Central memory CD8-positive, alpha-beta T cell (primary cell): ENCODE measurements at places on chromosomes 4 and X.
A peak's percentile ranks its signal among the peaks of the same experiment; 100 is the strongest.

DNA sequence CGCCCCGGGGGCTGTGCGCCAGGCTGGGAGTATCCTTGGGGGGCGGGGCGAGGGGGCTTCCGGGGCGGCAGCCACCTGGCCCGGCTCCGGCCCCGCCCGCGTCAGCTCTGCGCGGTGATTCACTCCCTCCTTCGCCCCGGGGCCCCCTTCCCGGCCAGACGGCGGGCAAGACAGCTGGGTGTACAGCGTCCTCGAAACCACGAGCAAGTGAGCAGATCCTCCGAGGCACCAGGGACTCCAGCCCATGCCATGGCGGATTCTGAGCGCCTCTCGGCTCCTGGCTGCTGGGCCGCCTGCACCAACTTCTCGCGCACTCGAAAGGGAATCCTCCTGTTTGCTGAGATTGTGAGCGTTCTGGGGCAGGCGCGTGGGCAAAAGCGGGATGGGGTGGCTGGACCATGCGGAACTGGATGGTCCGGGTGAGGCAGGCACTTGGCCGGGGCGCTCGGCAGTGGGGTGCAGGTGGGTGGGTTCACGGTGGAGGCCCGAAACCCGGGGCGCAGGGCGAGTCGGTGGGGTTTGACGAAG, at the start of gene PLP2:
Gene PLP2, plus strand, starts transcription at position 147 of the 528 bp plus-strand sequence. Its CDS starts 103 bp downstream, at position 250.
- peak within 1 kb of the TSS; percentile 86 for H3K27ac ChIP-seq
- peak within 1 kb of the TSS; percentile 91 for H3K4me3 ChIP-seq
- no peak for DNase-seq
- peaks cover 15% of the 10 kb centered on the region for H3K36me3 ChIP-seq
- H3K4me1 ChIP-seq: peaks cover 25% of the 10 kb centered on the region

DNA sequence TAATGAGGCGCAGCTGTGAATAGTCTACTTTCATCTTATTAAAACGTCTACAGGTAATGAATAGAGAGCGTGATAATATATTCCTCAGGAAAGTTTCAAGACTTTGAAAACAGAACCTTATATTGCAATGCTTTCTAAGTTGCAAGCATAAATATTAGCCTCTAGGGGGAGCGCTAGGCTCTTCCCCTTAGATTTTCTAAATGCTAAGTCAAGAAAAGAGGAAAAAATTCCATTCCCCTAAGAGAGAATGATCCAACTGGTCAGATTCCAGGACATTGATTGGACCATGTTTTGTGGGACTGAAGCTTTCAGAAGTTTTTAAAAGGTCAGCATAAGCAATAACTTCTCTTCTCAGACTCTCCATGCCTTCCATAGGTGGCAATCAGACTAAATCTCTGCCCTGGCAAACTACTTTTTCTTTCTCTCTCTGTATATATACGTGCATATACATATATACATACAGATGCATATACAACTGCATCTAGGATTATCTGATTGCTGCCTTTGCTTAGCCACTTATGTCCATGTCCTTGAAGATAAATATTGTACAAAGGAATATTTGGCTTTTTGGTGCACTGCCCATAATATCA, 492.9 kb downstream of the INPP4B start:
- H3K4me3 ChIP-seq: no peak overlapping the region
- peaks cover 6% of the 10 kb centered on the region for H3K36me3 ChIP-seq
- DNase-seq: no peak
- H3K27me3 ChIP-seq: no peaks in the 10 kb centered on the region
- peak overlapping the region; percentile 95 for H3K27ac ChIP-seq

DNA sequence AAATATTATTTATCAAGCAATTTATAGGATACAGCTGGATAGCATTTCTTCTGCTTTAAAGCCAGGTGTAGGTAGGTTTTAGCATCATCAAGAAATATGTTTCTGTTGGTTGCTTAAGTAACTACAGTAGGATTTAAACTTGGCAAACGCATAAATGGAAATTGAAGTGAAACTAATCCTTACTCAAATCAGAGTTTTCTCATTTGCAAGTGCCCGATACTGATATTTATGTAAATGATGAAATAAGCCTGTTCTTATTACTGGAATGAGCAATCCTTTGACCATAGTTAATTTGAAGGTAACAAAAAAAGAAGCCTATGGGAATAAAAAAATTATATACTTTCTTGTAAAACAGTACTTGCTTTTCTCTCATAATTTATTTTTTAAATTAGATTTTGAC, 23.2 kb upstream of the PIGA start:
- no peak for DNase-seq
- H3K4me1 ChIP-seq: no peaks in the 10 kb centered on the region
- no peak overlapping the region for H3K4me3 ChIP-seq
- H3K27ac ChIP-seq: no peak overlapping the region
- no peaks in the 10 kb centered on the region for H3K36me3 ChIP-seq

- no peak overlapping the region for H3K4me3 ChIP-seq
- H3K27ac ChIP-seq: no peak overlapping the region
- peaks cover 15% of the 10 kb centered on the region for H3K27me3 ChIP-seq
- no peaks in the 10 kb centered on the region for H3K4me1 ChIP-seq
- DNase-seq: no peak
Observed at GRCh38 chrX:1813809-1814208, 198.9 kb downstream of the ASMT start.

DNA sequence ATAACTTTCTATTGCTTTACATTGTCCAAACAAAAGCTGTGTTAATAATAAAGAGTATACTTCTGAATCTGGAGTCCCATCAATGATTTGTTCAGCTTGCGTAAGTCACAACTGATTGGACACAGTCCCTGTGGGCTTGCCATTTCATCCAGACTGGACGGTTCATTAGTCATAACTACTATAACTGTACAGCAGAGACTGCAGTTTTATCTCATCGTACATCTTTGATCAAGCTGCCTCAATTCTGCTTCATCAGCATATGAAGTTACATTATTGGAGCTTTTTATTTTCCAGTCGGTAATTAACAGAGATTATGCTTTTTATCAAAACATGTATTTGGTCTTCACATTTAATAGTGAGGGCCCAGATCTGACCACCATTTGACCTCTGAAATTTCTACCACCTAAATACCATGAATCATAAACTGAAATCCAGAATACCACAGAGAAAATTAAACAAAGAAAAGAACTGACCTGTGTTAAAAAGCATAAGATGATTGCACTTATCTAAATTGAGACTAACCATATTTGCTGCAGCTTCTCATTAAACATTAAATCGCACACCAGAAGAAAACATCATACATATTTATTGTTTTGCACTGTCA, 12.5 kb upstream of the MAB21L2 start:
- peaks cover 3% of the 10 kb centered on the region for H3K36me3 ChIP-seq
- H3K4me3 ChIP-seq: no peak overlapping the region
- no peak overlapping the region for H3K27ac ChIP-seq
- H3K27me3 ChIP-seq: no peaks in the 10 kb centered on the region
- H3K4me1 ChIP-seq: peaks cover 14% of the 10 kb centered on the region

GRCh38 chr4:167023364-167023925, 210.8 kb downstream of the SPOCK3 start:
- H3K27me3 ChIP-seq: no peaks in the 10 kb centered on the region
- no peaks in the 10 kb centered on the region for H3K4me1 ChIP-seq

DNA sequence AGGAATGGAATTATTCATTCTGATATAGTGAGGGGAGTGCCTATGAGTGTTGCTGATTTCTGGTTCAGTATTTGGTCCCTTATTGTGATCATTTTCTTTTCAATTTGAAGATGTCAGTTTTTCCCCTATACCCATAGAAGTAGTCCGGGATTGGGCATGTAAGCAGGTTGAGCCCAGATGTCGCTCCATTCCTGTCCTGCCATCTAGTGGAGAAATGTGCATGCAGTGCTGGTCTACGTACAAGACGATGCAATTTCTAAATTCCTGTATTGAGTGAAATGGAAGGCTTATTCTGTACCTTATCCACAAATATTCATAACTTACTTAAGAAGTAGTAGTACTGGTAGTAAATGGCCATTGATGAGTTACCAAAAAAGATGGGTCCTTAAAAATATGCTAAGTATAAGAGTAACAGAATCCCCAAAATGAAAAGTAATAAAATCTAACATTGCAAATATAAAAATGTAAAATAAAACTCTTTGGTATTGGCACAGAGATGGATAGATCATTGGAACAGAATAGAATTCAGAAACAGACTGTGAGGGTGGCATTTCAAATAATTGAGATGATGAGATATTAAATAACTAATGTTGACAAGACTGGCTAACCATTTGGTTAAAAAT, 60.9 kb downstream of the UGT8 start:
- no peak overlapping the region for H3K27ac ChIP-seq
- H3K4me3 ChIP-seq: no peak overlapping the region
- DNase-seq: no peak
- no peaks in the 10 kb centered on the region for H3K27me3 ChIP-seq
- H3K36me3 ChIP-seq: no peaks in the 10 kb centered on the region

- no peak overlapping the region for H3K4me3 ChIP-seq
- no peak overlapping the region for H3K27ac ChIP-seq
- no peaks in the 10 kb centered on the region for H3K36me3 ChIP-seq
- no peaks in the 10 kb centered on the region for H3K27me3 ChIP-seq
Observed at GRCh38 chrX:148567779-148568178, 67.4 kb downstream of the AFF2 start.

DNA sequence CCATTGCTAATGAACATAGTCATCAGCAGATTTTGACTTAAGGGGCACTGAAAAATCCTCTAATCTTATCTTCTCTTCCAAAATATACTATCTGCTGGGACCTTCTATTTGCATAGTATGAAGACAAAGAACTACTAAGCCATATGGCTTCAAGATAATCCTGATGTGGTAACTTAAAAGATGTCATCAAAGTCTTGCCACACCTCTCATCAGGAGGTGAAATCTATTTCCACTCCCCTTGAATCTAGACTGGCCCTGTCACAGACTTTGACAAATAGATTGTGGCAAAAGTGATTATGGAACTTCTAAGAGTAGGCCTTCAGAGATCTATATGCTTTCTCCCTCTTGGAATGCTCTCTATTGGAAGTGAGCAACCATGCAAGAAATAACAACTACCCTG, 27.3 kb upstream of the TET2 start:
- no peak overlapping the region for H3K27ac ChIP-seq
- no peaks in the 10 kb centered on the region for H3K4me1 ChIP-seq
- no peak for DNase-seq
- peaks cover 12% of the 10 kb centered on the region for H3K27me3 ChIP-seq
- no peaks in the 10 kb centered on the region for H3K36me3 ChIP-seq

DNA sequence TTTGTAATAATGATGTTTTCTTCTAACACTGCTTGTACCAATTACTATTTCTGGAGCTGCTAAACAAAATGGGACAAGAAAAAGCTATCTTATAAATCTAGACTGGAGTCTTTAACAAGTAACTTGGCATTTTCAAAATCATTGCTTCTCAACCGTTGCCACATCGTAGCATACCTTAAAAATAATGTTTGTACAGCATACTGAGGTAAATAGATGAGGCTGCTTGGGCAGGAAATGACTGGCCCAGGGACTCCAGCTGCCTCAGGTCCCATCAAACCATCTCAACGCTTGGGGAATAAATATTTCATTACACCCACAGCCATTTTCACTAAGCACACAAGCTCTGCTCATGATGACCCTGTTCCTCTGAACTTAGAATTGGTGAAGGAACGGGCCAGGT, 115.1 kb downstream of the SPANXA1 start:
- no peaks in the 10 kb centered on the region for H3K4me1 ChIP-seq
- H3K27me3 ChIP-seq: no peaks in the 10 kb centered on the region

GRCh38 chr4:93617606-93618005, 210.9 kb upstream of the ATOH1 start:
- H3K4me1 ChIP-seq: no peaks in the 10 kb centered on the region
- H3K27me3 ChIP-seq: no peaks in the 10 kb centered on the region
- no peak for DNase-seq

DNA sequence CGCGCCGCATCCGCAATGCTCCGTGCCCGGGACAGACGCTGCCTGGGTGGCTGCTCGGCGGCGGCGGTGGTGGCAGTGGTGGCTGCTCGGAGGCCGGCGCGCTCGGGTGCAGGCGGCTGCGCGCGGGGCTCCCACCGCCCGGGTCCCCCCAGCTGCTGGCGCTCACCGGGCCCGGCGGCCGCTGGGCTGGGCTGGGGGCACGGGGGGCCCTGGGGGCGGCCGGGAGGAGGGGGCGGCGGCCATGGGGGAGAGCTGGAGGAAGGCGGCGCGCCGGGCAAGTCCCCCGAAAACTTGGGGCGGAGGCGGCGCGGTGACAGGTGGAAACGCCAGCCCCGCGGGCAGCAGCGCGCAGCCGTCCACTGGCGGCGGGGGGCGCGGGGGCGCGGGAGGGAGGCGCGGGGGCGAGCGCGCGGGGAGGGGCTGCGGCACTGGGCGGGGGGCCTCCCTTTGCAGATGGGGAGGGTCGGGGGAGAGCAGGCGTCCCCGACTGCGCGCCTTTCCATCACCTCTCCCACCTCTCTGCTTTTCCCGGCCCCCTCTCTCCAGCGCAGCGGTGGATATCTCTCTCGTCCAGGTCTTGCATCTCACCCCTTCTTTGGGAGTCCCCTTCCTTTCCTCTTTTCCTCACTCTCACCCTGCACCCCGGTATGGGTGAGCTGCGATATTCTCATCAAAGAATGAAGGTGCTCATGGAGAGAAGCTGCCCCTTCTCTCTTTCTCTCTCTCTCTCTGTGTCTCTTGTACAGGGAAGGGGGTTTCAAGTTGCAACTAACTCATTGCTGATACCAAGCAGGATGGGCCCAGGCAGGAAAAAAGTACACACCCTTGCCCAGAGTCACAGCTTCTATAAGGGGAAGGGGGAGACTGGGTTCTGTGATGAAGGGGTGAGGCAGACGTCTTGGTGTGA, 83.7 kb upstream of the DHRSX start:
- H3K27ac ChIP-seq: peak overlapping the region; percentile 39
- H3K4me1 ChIP-seq: peaks cover 21% of the 10 kb centered on the region
- peaks cover 60% of the 10 kb centered on the region for H3K27me3 ChIP-seq
- H3K4me3 ChIP-seq: peak overlapping the region; percentile 73
- DNase-seq: no peak

DNA sequence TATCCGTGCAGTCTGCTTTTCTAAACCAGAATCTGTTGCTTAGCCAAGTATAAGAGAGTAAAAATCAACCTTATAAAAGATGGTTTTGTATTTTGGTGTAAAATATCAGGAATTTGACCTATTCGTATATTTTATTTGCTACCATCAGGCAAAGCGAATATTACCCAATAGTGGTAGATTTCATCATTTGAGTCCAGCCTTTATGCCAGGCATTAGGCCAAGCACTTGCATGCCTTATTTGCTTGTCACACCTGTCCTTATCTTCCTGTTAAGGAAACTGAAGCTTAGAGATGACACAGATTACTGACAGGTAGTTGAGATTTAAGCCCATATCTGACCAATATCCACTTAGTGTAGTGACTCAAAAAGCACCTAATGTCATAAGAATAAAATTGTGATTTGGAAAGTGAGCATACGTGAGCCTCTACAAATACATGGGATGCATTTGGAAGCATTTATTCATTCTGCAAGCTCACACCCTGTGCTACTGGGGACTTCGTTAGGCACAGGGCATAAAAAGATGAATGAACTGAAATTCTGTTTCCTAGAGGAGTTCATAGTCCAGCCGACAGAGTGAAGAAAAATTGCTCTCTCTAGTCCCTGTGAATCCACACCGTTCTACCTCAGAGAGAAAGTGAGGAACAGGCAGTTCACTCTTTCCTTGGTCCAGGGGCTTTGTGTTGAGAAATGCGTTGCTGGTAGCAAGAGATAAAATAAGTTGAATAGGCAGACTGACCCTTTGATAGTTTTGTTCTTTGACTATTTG, 2.3 kb upstream of the RNF212 start:
- peaks cover 2% of the 10 kb centered on the region for H3K36me3 ChIP-seq
- peaks cover 33% of the 10 kb centered on the region for H3K27me3 ChIP-seq
- H3K4me3 ChIP-seq: no peak overlapping the region
- no peak overlapping the region for H3K27ac ChIP-seq
- H3K4me1 ChIP-seq: no peaks in the 10 kb centered on the region
